ENCODE measurements at places on chromosomes 5 and 9. TPM values are rescaled to one million over a fixed set of nuclear protein-coding genes. Genes with fewer than 3 reads are reported as not detected.

SQSTM1 gene
- 1,023 TPM for total RNA-seq

FBXL7 gene
- 0.12 TPM for total RNA-seq

CAPSL gene
- not detected for total RNA-seq

KCNV2 gene
- not detected for total RNA-seq

ADAMTS16 gene
- 13.8 TPM for total RNA-seq

CDKN2AIPNL gene
- 74.1 TPM for total RNA-seq

PAEP gene
- total RNA-seq, result not detected

ADGRD2 gene
- 0.26 TPM for total RNA-seq

PCDHB8 gene
- not detected for total RNA-seq

STKLD1 gene
- 0.17 TPM for total RNA-seq

SLC46A2 gene
- total RNA-seq, result not detected

LTC4S gene
- not detected for total RNA-seq

NUTM2F gene
- not detected for total RNA-seq

FBLL1 gene
- total RNA-seq, result not detected

NUTM2G gene
- not detected for total RNA-seq

TTLL11 gene
- total RNA-seq, result 1.7 TPM

CXCL14 gene
- total RNA-seq, result not detected

TEX53 gene
- total RNA-seq, result not detected

PLEKHG4B gene
- not detected for total RNA-seq

GFI1B gene
- not detected for total RNA-seq

OTP gene
- not detected for total RNA-seq

UIMC1 gene
- total RNA-seq, result 72.2 TPM

FABP6 gene
- total RNA-seq, result 22.4 TPM

FAXDC2 gene
- total RNA-seq, result 0.26 TPM

DMGDH gene
- total RNA-seq, result 9.6 TPM

ANXA2R gene
- total RNA-seq, result not detected

SOHLH1 gene
- total RNA-seq, result not detected

UBAP2 gene
- total RNA-seq, result 22.2 TPM

MYORG gene
- 0.03 TPM for total RNA-seq

Data from Caki2 (cell line).